ENCODE measurements at places on chromosomes 4 and X. TPM values are rescaled to one million over a fixed set of nuclear protein-coding genes. Genes with fewer than 3 reads are reported as not detected.

Gene AMTN
- total RNA-seq, result not detected

DNA sequence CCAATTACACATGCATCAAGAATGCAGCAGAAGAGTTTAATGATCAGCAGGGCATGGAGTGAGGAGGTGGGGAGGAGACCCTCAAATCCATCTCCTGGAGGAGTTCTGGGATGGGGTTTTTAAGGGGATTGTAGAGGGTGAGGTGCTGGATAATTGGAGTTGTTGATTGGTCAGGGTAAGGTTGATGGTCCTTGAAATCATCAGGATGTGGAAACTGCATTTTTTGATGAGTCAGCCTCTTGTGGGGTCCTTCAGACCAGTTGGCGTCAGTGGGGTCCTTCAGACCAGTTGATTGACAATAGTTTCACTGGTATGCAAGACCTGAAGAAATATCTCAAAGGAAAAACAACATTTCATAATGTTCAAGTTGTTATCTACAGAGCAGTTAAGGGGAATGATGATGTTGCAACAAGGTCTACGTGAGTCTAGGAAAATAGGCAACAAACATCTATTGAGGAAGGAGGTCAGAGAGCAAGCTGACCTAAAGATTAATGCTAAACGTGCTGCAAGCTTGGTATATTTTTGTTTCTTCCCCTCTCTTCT is 88.3 kb downstream of the NRK start:
- peak; percentile 31 for DNase-seq

Gene PCYT1B
- total RNA-seq, result 6.3 TPM

Gene REELD1
- not detected for total RNA-seq

- no peak for DNase-seq
Observed at GRCh38 chr4:112026058-112026457, 119.2 kb upstream of the FAM241A start.

DNA sequence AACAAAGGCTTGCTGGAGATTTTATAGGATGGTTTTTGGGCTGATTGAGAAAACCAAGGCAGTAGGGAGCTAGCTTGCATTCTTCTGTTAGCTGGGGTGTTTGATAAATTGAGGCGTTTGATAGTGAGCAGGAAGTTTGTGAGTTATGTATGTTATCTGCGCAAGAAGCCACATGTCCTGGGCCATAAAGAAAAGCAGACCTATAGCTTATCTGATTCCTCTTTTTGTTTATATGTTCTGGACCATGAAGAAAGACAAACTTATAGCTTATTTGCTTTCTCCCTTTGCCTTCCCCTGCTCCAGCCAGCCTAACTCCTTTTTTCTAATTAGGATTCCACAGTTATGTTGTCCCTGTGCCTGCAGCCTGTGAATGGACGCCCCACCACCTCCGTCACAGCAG is 9.2 kb downstream of the HNRNPH2 start:
- DNase-seq, result no peak

- DNase-seq, result peak; percentile 66
Observed at GRCh38 chr4:176927664-176928063, 134.9 kb upstream of the VEGFC start.

Gene GAGE13
- not detected for total RNA-seq

- no peak for DNase-seq
Observed at GRCh38 chr4:173091958-173092357, 76.7 kb upstream of the GALNT7 start.

DNA sequence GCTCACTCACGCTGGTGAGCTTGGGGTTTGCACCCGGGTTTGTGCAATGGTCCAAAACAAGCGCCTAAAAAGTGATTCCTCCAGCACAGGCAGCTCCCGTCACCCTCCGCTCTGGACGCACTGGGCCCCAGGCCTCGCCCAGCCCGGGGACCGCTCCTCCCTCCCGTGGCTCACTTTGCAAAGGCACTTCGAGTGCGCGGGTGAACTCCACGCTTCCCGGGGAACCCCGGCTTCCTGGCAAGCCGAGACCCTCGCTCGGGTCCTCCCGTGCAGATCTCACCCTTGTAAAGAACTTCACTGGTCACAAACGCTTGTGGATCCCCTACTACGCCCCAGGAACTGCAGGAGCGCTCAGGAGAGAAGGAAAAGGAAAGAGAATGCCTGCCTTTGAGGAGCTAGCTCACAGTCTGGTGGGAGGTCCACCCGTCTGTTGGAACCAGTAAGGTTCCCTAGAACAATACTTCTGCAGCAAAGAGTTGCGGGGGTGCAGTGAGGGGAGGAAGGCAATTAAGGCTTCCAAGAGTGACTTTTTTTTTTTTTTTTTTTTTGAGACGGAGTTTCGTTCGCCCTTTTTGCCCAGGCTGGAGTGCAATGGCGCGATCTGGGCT is at the start of gene CTPS2:
Gene CTPS2, minus strand, starts transcription at position 122 of the 608 bp plus-strand sequence. CDS start 9,767 bp downstream, outside the sequence.
- DNase-seq, result peak; percentile 36

All from astrocyte (in vitro differentiated cells and primary cell).